C1 segment of cervical spinal cord (tissue), 14 donors: ENCODE measurements at places on chromosomes 2 and 18.
A peak's percentile ranks its signal among the peaks of the same experiment; 100 is the strongest.

- no peak for DNase-seq
These were observed 6.6 kb upstream of the CAB39 start for GRCh38 chr2:230706053-230706521.

DNA sequence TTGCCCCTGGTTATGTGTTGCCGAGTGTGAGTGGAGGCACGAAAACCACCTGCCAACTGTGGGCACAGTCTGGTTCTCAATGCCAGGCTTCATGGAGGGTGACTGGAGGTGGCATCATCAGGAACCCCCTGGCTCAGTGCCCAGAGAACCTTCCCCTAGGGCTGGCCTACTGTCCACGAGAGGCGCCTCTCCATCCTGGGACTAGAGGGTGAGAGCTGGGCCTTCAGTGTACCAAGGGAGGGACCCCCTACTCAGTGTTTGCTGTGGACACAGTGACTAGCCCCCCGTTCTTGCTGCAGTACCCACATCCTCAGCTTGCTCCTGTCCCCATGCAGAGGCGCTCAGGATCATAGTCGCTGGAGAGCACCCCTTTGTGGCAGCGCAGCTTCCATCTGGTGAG lies 202.6 kb downstream of the HDAC4 start:
- DNase-seq: no peak

- no peak for DNase-seq
These were observed 22.6 kb downstream of the CAPN13 start for GRCh38 chr2:30784682-30785081.

DNA sequence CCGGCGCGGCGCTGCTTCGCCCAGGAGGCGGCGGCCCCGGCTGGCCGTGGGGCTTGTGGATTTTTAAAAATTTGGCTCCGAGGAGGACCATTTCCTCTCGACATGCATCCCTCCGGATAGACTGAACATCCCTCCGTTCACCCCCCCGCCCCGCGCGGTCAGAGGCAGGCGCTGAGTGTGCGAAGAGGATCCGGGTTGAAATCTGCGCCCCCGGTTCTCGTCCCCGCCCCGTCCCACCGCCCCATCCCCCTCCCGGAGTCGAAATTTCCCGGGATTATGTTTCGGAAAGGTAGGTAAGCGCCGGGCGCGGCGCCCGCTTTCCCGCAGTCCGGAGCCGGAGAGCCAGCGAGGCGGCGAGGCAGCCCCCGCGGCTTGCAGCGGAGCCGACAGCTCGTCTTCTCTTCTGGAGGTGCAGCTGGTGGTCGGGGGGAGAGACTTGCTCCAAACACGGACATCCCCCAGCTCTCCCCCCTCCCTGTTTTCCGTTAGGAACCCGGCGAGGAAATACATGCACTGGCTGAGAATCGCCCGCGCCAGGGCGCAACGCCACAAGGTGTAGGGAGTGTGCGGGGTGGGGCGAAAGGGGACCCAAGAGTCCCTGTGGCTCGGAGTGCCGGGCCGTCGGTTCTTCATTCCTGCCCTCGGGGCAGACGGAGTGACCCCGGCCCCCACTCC lies at the start of gene PRKCE:
Gene PRKCE (plus strand): TSS at position 261 of the 675 bp plus-strand sequence.
- DNase-seq: peak; percentile 76

- no peak for DNase-seq
These were observed 76.0 kb downstream of the CD8B2 start for GRCh38 chr2:106563195-106563594.
